ENCODE measurements at places on chromosomes 5 and 9. TPM values are rescaled to one million over a fixed set of nuclear protein-coding genes. Genes with fewer than 3 reads are reported as not detected.

- DNase-seq: no peak
These were observed 45.2 kb downstream of the EPB41L4A start for GRCh38 chr5:112373885-112374284.

DNA sequence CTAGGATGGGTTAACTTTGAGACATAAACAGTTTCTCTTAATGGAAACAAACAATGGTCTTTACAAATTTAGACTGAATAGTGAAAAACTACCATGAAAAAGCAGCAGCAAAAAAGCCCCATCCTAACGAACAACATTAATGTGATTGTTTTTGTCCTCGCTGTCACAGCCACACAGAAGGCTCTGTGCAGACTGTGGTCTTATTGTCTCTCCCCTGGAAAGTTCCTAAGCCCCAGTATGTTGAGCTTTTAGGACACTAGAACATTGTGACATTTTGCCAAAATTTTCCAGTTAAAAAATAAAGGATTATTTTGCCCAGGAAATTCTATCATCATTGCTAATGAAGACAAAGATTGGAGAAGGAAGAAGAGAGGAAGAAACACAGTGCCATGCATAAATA lies 12.6 kb upstream of the SOWAHA start:
- DNase-seq: no peak

DNA sequence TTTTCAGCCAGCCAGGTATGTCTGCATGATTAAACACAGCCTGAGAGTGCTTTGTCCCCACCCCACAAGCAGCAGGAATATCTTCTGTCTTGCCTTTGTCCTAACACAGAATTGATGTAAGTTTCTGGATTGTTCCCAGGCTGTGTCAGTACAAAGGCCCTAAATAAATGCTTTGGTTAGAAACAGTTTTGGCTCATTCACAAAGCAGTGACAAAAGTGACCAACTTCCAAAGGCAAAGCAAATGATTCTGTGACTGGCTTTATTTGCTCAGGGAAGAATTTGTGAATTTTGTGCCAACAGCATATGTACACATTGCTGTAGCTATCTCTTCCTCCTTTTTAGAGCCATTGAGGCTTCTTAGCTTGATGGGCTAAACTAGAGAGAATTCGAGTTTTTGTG lies 133.7 kb downstream of the PLPPR1 start:
- DNase-seq: no peak

DNA sequence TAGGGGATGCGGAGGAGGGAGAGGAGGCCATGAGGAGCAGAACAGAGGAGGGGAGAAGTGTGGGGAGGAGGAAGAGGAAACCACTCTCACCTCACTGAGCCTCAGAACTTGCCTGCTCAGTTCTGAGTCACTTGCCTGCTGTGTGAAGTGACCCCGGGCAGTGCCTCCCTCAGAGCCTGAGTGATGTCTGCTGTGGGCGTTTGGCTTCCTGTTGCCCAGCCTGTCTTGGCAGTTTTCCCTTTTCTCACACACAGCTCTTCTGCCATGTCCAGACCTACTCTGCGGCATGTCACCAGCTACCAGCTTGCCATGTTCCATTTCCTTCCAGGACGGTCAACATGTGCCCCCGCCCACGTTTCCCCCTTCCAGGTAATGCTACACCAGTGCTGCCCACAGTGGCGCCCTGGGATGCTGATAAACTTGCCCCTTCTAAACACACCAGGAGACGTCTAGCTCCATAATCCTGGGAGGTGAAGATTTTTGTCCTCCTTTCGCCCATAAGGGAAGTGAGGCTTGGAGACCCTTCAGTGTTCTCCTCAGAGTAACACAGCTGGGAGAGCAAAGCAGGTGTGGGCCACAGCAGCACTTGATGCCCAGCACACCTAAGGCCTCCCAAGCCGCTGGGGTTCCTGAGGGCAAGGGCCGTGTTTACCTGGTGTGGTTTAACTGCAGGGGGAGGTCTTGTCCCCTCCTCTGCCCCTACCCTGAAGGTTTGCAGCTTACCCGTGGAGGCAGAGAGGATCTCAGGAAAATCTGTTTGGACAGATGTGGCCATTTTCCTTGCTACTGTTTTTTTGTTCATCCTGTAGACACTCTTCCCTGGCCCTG lies 63.8 kb upstream of the RNF130 start:
- peak; percentile 43 for DNase-seq

DNA sequence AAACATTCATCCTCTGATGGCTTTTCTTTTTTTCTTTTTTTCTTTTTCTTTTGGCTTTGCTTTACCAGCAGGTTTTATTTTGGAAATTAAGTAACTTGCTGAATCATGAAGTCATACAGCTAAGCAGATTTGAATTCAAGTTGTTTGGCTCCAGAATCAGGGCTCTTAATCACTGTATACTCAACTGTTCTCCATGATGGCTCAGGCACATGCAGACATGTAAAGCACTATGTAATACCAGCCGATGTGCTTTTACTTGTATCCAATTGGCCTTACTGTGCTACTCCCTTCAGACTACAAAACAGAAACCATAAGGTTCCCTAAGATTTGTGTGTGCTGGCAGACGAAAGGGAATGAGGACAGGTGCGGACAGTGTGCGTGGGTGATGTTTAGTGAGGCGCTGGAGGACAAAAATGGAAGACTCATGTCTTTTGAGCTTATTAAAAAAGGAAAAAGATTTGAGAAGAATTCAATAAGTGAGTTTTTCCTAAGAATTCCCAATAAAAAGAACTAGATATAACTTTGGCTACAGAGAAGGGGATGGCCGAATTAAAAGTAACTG lies 44.7 kb upstream of the OTP start:
- no peak for DNase-seq

DNA sequence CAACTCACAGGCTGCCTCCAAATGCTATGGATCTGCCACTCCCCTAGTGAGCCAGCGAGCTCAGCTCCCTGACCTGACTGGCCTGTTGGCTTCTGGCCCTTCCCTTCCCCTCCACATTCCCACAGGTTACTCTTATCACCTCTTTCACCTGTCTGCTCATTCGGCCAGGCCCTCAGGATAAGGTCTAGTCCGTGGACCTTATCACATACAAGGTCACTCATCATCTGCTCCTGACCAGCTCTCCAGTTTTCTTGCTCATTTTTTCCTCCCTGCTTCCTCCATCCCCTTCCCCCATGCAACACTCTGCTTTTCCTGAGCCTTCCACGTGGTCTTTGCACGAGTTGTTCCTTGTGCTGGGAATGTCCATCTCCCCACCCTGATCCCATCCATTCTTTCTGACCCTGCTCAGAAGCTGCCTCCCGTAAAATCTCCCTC lies 25.9 kb upstream of the NDST1 start:
- no peak for DNase-seq

- no peak for DNase-seq
These were observed 59.6 kb downstream of the SPTLC1 start for GRCh38 chr9:92055624-92056023.

GRCh38 chr9:69933445-69933844 lies 110.2 kb upstream of the MAMDC2 start:
- DNase-seq: no peak

DNA sequence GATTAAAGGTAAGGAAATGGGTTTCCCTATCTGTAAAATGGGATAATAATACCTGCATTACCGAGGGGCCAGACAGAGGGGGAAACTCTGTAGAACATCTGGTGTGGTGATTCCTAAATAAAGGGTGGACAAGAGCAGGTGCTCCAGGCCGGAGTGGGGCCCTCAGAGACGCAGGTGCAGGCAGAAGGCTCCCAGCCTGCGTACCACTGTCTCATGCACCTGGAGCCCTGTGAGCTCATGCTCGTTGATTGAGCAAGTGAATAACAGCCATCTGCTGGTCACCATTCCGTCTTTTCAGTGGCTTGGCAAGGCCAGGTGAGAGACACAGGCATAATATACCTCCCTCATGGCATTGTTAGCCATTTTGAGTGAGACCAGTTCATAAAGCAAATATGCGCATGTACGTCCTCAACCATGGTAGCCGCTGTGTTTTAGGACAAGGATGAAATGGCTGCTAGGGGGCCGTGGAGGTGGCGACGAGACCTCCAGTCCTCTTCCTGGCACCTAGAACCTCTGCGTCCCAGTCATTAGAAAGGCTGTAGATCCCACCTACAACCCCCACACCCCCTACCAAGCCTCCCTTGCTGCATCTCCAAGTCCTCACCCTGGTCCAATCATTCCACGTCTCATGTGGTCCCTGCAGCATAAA lies 198.0 kb upstream of the MVB12B start:
- DNase-seq: no peak

DNA sequence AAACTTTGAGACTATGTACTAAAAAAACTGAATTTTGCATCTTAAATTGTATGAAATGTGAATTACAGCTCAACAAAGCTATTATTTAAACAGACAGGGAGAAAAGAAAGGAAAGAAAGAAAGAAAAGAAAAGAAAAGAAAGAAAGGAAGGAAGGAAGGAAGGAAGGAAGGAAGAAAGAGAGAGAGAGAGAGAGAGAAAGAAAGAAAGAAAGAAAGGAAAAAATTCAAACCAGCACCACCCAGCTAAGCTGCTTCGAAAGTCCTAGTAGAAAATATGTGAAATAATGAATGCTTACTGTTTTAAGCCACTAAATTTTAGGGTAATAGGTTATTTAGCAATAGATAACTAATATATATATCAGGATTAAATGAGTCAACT lies 31.7 kb upstream of the CDK5RAP2 start:
- no peak for DNase-seq

DNA sequence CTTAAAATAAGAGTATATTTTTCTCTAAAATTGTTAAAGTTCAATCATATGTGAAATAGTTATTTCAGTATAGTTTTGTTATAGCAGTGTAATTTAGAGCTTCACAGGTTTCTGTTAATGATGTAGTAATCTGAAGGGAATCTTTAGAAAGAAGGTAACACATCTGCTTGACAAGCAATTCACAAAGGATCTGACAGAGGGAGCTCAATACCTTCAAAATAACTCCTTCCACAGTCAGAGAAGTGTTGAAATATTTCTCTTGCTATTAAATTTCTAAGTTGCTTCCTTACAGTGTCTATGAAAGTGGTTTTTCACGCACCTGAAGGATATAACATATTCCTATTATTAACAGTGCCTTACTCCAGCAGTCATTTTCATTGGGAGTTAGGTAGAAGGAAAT lies 44.9 kb downstream of the SLC25A51 start:
- no peak for DNase-seq

DNA sequence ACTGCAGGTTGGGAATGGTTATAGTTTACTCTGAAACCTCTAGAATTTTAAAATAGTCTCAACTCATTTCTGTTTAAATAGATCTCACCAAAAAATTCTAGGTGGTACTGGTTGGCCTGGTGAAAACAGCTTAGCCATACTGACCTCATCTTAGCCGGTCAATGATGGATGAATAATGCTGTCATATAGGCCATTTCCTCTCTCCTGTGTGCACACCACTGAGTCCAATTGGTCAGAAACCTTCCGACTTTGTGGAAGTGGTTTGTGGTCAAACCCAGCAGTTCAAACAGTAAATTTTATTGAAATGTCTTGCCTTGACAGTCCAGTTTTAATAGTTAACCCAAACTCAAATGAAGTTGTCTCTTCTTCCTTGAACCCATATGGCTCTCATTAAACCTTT lies 98.6 kb downstream of the GIN1 start:
- DNase-seq: peak; percentile 17

DNA sequence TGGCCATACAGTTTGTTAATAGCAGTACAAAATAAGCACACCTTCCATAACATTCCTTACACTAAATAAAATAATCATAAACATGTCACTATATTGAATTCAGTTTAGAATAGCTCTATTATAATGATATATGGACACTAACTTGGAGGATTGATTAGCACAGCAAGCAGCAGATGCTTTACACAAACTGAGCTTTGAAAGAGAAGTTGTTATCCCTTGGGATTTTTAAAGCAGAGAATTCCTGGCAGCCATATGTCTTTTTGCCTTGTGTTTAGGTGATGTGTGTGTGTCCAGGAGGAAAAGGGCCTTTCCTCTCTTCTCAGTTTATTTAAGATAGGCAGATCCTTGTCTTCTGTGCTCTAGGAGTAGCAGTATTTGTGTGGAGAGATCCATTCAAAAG lies 232.2 kb upstream of the GRIN3A start:
- no peak for DNase-seq

DNA sequence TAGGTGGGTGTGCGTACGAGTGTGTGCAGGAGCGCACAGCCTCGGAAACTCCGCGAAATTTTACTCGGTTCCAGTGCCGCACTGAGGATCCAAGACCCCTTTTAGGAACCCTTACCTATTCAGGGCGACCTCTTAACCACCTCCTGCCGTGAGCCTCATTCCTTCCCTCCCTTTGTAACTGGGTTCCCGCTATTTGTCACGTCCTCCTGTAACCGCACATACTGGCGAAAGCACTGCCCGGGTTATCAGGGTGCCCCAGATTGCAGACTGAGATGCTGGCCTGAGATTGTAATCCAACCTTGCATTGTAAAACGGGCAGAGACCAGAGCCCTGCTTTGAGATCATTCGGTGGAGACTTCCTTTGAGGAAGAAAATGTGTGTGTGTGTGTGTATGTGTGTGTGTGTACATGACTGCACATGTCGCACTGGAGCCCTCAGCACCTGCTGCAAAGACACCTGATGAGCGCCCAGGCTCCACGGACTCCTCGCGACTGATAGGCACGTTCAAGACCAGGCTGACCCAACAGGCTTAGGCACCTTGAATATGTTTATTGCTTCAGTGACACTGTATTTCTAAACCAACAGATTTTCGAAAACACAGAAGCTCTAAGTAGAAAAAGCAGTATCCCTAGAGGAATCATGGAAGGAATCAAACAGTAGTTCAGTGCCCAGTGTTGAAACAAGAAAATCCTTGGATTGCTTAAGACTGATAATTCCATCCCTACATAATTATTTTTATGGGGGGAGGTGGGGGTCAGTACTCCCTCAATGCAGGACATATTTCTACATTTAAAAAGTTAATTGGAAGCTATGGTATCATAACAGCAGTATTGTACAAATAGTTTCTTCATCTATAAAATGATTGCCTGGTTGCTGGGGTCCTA lies 86.5 kb upstream of the TNFAIP8 start:
- peak; percentile 30 for DNase-seq

GRCh38 chr9:135512241-135512603 lies 9.0 kb upstream of the LCN1 start:
- DNase-seq: no peak

GRCh38 chr5:181184845-181185216 lies 20.2 kb downstream of the TRIM7 start:
- no peak for DNase-seq

C9orf43 gene
- polyA plus RNA-seq: 0.16 TPM

KLF4 gene
- 0.67 TPM for polyA plus RNA-seq

KCNMB1 gene
- not detected for polyA plus RNA-seq

INSL4 gene
- not detected for polyA plus RNA-seq

IFNA2 gene
- not detected for polyA plus RNA-seq

CFAP90 gene
- not detected for polyA plus RNA-seq

QRFP gene
- not detected for polyA plus RNA-seq

RBM22 gene
- polyA plus RNA-seq: 73.3 TPM

ROR2 gene
- not detected for polyA plus RNA-seq

ADGRD2 gene
- not detected for polyA plus RNA-seq

CMYA5 gene
- not detected for polyA plus RNA-seq

TXNDC15 gene
- 14.4 TPM for polyA plus RNA-seq

KIAA0825 gene
- polyA plus RNA-seq: 0.58 TPM
